SJSA1 (cell line): ENCODE measurements at places on chromosomes 2 and 18.

DNA sequence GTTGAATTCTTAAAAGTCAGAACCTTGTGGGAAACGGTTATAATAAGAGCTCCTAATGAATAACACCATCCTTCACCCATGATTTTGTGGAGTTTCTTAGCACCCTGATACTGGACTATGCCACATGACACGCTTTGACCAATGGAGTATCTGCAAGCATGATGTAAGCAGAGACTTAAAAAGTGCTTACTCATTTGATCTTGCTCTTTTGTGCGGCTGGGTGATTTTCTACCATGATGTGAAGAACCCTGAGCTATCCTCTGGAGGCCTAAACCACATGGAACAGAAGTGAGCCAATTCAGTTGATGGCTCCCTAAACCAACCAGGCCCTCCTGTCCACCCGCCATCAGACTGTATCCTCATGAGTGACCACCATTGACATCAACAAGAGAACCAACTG, 70.9 kb downstream of the TCF4 start:
- no peak for DNase-seq

DNA sequence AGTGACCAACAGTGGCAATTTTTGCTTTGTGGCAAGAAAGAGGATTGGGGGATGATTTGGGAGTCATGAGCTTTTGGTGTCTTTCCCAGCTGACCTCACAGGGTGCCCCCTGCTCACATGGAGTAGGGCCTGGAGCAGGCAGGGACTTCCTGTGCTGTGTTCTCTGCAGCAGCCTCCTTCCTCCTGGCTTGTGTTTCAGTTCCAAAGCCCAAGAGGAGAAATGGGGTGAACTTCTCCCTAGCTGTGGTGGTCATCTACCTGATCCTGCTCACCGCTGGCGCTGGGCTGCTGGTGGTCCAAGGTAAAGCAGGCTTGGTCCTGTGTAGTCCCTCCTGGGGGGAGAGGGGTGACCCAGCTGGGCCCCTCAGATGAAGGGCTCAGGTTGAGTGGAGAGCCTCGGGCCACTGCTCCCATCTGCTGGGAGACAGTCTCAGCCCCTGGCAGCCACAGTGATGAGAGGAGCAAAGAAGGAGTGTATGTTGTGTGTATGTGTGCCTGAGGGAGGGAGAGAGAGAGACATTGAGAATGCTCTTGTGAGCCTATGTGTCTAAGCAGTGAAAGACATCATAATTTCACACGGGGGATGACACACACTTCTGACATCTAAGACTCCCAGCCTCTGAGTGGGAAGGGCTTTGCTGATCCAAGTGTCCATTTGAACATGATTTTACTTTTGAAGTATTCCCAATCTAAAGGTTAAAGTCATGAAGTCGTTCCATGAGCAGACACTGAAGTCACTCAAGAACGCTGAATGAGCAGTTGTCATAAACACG, 27.2 kb downstream of the MARCO start:
- no peak for DNase-seq

GRCh38 chr2:43038034-43038695, 188.2 kb downstream of the ZFP36L2 start:
- DNase-seq = peak; percentile 45

GRCh38 chr2:178946494-178946893, 103.4 kb downstream of the CCDC141 start:
- DNase-seq = no peak

GRCh38 chr2:111117598-111118480, 2.9 kb upstream of the BCL2L11 start:
- DNase-seq = peak; percentile 79

DNA sequence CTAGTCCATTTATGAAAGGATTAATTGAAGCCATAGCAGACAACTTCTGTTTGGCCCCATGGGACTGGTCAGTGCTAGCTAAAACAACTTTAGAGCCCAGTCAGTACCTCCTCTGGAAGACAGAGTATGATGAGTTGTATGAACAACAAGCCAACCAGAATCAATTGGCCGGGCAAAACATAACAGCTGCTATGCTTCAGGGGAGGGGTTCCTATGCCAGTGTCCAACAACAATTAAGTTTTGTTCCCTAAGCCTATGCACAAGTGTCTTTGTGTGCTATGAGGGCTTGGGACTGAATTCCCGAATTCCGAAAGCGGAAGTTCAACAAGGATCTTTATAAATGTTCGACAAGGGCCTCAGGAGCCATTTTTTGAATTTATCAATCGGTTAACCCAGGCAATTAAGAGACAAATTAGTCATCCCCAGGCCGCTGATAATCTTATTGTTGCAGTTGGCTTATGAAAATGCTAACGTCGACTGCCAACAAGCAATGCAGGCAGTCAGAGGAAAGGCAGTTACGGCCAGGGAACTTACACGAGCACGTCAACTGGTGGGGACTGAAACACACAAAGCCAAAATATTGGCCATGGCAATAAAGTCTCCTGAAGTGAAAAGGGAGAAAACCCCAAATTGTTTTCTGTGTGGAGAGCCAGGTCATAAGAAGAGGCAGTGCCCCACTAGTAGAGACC, 57.9 kb downstream of the ZNF638 start:
- no peak for DNase-seq

DNA sequence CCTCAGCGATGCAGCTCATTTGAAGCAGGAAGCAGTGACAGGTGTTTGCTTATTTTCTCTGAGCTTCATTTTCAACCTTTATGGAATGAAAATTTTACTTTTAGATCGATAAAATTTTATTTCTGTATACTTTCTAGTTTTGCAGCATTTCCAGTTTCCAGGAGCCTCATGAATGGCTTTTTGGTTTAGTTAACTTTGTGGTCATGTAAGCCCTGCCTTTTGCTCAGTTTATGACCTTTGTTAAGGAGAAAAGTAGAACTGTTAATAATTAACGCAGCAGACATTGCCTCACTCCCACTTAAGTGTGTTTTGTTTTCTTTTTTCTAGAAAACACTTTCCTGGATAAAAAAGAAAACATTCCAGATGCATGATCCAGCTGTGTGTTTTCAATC, 4.4 kb upstream of the FARP2 start:
- no peak for DNase-seq

- DNase-seq = no peak
Observed at GRCh38 chr2:138712212-138712979, 67.8 kb downstream of the NXPH2 start.

- no peak for DNase-seq
Observed at GRCh38 chr2:46899053-46899452, 16.6 kb downstream of the MCFD2 start.

DNA sequence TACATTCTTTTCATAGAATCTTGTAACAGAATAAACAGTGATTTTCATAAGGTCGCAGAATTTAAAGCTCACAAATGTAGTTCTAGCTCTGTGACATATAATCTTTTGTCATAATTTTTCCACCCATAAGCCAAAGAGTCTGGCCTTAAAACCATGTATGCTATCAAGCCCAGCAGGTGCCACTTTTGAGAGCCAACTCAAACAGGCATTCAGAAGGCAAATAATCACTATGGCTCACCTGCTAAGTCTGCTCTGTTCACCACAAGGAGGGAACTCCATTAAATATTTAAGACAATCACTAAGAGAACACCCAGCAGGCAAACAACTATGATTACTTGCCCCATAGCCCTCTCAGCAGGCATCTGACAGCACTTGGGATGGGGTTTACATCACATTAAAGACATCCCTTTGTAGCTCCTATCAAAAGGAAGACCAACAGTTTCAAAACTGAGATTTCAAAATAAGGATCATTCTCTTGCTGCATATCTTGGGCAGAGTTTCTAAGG, 241.6 kb downstream of the PDE11A start:
- no peak for DNase-seq

- DNase-seq = no peak
Observed at GRCh38 chr2:240884745-240885144, 11.2 kb downstream of the MAB21L4 start.

DNA sequence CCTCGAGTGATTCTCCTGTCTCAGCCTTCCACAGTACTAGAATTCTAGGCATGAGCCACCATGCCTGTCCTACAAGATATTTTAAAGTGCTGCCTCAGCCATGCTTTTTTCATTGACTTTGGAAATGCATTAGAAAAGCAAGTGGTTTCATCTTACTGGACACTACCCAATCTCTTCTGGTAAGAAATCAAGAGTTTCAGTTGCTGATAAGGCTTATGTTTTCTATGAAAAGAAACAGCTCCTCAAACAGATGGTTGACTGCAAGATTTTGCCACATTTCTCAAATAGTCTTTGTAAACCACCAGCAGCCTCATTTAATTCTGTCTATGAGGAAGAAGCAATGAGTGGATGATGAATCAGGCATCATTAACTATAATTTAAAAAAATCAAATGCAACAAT, 264.5 kb upstream of the LRP1B start:
- DNase-seq = no peak

DNA sequence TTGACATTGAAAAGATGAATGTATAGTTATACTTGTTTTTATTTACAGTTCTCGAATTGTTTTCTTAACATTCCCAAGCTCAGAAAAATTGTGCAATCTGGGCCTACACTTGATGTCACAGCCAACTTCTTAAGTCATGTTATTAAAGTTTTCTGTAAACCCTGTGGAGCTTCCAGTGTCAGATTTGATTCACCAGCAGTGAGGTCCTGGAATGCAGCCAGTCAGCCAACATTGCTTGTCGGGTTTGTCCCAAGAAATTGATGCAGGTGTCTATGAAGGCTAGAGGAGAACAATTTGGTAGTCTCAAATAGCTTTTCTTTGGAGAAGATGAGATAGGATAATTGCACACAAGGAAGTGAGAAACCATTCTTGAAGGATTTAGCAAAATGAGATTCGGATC, 732.2 kb downstream of the DPP10 start:
- no peak for DNase-seq

- no peak for DNase-seq
Observed at GRCh38 chr2:205937211-205937610, 148.8 kb downstream of the INO80D start.

GRCh38 chr2:45134014-45134413, 124.8 kb upstream of the SIX2 start:
- no peak for DNase-seq

- DNase-seq = no peak
Observed at GRCh38 chr2:54258166-54258565, 2.1 kb upstream of the TSPYL6 start.

GRCh38 chr2:85673716-85674375, 5.8 kb upstream of the SFTPB start:
- DNase-seq = no peak

DNA sequence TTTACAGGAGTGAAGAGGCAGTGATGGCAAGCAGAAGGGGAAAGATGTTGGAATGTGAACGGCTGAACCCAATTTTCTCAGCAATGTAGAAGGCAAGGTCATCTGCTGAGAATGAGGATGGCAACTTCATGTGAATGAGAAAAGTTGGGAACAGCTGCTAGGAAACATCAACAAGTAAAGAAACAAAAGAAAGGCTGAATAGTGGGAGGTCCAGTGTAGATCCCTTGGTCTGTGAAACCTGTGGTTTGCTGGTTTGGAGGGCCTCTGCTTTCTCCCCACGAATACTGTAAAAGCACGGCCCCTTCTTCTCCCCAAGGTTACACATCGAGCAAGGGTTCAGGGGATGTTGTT, 27.4 kb downstream of the MARCHF4 start:
- peak; percentile 78 for DNase-seq

DNA sequence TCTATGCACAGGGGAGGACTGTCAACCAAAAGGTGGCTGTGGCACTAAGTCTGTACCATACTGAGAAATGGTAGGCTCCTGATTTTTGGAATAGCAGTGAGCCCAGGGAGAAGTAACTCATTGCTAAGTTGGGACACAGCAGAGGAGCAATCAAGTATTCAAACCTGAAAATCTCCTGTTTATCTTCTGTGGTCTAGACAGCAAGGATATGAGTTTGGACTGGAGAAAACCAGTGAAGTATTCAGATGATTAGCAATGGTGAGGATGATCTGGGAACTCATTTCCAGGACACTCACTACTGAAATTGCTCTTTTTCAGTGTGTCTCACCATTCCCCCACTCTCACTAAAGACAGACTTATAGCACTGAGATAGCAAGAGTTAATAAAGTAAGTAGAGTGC, 112.0 kb downstream of the GULP1 start:
- DNase-seq = no peak

GRCh38 chr18:78408623-78409022, 571.0 kb upstream of the SALL3 start:
- DNase-seq = no peak

- DNase-seq = no peak
Observed at GRCh38 chr2:48250943-48251342, 279.0 kb upstream of the STON1 start.

DNA sequence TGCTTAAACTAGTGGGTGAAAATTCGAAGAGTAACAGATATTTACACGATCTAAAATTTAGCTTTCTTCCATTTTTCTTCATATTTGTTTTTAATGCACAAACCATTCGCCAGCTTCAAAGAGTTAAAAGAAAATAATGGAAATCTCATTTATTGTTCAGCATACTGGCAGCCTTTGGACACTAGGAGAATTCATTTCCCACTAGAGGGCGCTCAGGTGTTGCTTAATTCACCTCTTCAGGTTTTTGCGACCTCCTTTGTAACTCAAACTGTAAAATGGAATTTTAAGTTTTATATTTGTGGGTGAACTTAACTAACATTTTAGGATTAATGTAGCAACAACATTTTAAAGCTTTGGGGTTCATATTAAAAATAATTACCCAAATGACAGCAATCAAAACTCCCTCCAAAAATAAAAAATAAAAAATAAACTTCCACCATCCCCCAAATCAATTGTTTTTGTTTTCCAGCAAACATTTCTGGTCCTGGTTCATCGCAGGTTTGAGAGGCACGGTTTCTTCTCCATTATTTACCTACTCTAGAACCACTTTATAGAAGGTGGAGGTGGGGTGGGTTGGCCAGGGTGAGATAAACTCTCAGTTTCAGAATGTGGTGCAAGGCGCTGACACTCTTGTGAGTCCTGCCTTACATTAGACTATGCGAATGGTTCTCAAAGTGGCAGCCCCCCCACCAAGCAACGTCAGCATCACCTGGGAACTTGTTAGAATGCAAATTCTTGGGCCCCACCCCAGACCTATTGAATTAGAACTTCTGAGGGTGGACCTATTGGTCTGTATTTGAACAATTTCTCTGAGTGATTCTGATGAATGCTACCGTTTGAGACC, 24.7 kb upstream of the PNPT1 start:
- peak; percentile 41 for DNase-seq

DNA sequence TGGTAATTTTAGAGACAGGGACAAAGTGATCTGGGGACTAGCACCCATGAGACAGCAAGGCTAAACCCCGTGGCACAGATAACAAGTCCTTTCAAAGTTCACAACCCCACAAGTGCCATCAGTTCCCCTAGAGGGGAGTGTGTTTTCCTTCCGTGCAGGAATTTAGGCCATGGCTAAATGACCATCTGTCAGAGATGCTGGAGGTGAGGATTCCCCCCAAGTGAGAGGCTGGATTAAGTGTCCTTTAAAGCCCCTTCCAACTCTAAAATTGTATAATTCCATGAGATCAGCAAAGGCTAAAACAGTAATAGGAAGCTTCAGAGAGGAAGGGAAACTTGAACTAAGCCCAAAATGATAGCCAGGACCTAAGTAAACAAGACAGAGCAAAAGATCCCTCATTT, 8.7 kb downstream of the FEZ2 start:
- no peak for DNase-seq

- DNase-seq = peak; percentile 54
Observed at GRCh38 chr2:30208453-30208852, 22.9 kb upstream of the LBH start.
